ENCODE measurements at places on chromosomes 4 and X. TPM values are rescaled to one million over a fixed set of nuclear protein-coding genes. Genes with fewer than 3 reads are reported as not detected.

Gene SPANXC
- total RNA-seq = not detected

GRCh38 chr4:157700898-157701694 lies 471.7 kb downstream of the GASK1B start:
- DNase-seq = no peak

Gene RHOXF1
- total RNA-seq = not detected

Gene MAP7D3
- 87.4 TPM for total RNA-seq

DNA sequence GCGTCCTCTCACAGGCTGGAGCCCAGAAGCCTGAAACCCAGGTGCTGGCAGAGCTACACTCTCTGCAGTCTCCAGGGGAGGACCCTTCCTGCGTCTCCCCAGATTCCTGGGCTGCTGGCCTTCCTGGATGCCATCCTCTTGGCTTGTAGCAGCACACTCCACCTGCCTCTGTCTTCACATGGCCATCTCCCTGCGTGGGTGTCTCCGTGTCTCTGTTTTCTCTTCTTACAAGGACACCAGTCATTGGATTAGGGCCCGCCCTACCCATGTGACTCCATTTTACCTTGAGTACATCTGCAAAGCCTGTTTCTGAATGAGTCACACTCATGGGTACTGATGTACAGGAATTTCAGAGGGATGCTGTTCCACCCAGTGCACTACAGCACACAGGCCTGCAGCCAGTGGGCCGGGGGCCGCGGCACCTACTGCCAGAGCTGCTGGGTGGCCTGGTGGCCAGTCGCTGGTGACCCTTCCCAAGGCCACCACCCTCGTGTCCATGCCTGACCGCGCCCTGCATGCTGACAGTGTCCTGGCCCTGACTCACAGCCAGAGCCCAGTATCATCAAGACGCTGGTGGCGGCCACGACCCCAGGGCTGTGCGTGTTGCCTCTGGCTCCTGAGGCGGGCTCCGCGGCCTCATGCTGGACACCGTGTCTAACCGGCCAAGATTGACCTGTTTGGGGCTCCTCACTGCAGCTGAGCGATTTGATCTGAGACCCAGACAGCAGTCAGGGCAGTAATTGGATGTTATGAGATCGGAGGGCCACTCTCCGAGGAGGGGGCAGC lies 63.6 kb upstream of the NKX1-1 start:
- DNase-seq = no peak

- DNase-seq = no peak
Observed at GRCh38 chrX:29535212-29536162, 679.9 kb upstream of the MAGEB2 start.

DNA sequence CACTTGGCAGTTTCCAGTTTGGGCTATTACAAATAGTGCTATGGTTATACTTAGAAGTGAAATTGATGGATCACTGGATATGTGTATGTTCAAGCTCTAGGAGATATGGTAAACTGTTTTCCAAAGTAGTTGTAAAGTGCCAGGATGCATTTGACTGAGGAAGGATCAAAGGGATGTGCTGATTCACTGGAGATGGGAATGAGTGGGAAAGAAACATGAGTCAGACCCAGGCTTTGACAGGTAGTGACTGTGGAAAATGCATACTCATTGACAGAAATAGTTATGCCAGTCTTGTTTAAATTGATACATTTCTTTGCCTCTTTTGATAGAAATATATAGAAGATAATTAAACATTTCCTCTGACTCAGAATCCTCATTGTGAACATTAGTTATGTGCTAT lies 77.9 kb downstream of the CEP135 start:
- DNase-seq = no peak

DNA sequence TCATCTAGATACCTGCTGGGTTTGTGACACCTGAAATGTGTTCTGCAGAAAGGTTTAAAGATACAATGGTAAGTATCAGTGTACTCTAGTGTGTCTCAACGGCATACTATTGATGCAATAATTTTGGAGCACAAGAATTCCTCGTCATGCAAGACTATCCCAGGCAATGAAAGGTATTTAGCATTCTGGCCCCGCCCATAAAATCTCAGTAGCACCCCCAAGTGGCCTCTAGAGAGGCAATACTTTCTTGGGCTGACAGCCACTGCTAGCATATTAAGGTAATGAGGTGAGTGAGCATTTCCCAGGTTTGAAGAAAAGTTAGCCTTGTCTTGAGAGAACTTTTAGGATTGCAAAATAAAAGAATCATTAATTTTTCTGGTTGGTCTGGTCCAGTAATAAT lies 24.0 kb downstream of the TAB3 start:
- no peak for DNase-seq

DNA sequence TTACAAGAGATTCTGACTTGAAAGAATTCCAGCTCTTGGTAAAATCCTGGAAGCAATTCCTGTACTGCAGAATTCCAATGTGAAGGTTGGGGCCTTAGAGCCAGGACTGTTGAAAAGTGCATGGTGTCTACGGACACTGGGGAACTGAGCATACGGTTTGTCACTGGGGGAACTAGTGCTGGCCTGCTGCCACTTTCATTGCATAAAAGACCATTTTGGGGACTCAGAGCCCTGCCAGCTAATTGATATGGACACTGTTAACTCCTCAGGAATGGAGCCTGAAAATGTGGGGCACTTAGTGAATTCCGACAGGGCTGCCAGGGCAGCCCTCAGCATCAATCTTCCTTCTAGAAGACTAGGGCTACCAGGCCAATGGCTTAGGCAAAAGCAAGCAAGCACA lies 55.9 kb downstream of the AMOT start:
- DNase-seq = no peak

DNA sequence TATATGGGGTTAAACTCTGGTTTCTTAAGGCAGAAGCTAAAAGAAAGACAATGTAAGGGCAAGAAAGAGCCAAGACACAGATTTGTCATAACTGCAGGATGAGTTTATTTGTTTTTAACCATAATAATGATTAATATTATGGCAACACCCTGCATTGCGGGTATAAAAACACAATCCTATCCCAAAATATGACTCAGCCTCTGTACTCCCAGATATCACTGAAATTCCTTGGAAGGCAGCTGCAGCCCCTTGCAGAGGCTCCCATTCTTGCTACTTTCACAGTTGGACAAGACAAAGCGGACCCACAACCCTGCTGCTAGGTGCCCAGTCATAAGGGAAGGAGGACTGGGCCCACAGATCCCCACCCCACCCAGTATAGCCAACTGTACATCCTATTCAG lies 20.4 kb upstream of the FGF16 start:
- DNase-seq = no peak

- DNase-seq = no peak
Observed at GRCh38 chr4:126705266-126705665, 927.5 kb upstream of the INTU start.

GRCh38 chrX:22325096-22325495 lies 52.4 kb downstream of the CBLL2 start:
- no peak for DNase-seq

DNA sequence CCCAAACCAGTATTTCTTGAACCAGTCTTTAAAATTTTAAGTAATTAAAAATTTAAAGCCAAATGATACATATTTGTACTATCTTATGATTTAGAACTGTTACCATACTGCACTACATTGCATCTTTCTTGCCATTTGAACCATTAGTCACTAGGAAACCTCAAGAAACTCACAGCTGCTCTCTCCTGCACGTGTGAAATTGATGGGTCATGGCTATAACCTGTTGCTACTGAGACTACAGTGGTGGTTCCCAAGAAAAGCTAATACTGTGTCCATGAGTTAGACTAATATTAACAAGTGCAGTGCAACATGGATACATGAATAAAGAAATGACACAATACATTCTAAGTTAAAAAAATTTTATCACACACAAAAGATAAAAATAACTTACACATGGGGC lies 88.4 kb downstream of the PDE5A start:
- DNase-seq = no peak

Gene TECRL
- not detected for total RNA-seq

Gene NALF2
- not detected for total RNA-seq

Gene DCLK2
- 12.6 TPM for total RNA-seq

Gene HERC6
- total RNA-seq = 2.3 TPM

DNA sequence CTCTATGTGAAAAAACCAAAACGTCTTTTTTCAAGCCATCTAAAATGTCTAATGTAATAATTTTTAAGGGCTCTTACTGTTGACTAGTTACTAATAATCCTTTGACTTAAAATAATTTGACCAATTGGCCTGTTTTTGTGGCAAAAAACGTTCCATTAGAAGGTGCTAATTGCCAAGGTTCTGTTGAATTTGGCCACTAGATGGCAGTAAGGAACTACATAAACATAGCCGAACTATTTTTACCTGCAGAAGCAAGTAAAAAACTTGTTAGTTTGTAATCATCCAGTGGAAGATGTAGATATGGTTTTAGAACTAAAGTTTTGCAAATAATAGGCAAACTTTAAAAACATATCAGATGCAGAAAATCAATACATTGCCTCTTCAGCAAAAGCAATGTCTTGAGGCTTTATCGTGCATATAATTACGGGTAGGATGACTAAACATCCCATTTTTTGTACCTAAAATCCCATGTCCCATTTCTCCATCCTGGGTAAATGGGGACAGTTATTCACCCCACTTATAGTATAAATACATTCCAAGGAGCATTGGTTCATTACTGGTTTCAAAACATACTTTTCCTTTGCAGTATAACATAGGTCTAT lies 57.6 kb downstream of the PROM1 start:
- no peak for DNase-seq

DNA sequence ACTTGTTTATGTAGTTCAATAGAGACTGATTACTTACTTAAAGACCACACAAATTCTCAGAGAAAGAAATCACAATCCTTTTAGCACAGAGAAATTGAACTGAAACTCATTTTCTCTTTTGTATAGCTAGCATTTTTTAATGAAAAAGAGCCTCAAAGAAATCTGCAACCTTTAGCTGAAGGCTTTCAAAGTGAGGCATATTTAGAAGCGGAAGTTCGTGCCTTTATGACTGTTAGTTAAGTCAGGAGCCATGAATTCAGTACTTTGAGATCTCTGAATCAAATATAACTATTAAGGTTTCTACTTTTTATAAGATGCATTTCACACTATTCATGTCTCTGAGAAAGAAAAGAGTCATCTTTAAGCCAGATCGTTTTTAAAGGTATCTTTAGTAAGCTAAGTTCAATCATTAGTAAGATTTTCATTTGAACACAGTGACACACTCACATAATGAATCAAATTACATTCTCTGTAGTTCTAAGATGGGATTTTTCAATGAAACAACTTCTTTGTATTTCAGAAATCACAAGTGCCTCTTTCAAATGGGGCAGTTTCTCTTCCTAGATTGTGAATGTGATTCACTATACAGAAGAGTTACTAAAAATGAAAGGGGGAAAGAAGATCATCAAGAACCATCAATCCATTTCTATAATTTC lies 61.4 kb downstream of the SMARCA1 start:
- DNase-seq = no peak

DNA sequence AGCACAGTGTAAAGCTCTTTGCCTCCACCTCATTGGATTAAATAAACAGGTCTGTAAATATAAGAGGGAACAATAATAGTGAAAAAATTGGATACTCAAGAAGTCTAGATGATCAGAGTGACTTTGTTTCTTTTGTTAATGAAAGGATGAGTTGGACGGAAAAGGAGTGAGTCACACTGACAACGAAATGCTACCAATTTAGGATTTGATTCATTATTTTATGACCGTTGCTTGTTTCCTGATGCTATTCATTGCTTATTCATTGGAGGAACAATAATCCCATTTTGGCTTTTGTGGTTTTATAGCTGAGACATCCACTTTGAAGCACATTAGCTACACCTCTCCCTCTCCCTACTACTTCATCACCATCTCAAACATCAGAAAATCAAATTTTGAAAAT lies 74.4 kb upstream of the DYNLT3 start:
- no peak for DNase-seq

- DNase-seq = no peak
Observed at GRCh38 chr4:7759635-7760034, 180.0 kb downstream of the AFAP1 start.

Gene P2RY8
- not detected for total RNA-seq

- DNase-seq = no peak
Observed at GRCh38 chr4:104772849-104773248, 278.2 kb upstream of the CXXC4 start.

- no peak for DNase-seq
Observed at GRCh38 chr4:139675651-139676050, 10.0 kb downstream of the MGST2 start.

Gene SRPK3
- not detected for total RNA-seq

DNA sequence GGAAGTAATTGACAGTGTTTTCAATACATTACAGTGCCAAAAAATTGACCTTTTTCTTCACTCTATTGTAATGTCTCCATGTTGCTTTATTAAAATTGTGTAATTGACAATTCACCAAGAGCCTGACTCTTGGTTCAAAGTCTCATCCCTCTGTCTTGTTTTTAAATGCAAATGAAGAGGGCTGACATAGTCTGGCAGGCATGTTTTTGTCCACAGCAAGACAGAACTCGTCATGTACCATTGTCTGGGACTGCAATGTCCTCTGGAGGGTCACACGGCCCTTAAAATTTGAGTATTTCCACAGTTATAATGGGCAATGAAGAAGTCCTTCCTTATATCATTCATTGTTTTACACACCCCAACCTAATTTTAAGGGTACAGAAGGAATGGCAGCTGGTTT lies 38.0 kb upstream of the FBXW7 start:
- no peak for DNase-seq

DNA sequence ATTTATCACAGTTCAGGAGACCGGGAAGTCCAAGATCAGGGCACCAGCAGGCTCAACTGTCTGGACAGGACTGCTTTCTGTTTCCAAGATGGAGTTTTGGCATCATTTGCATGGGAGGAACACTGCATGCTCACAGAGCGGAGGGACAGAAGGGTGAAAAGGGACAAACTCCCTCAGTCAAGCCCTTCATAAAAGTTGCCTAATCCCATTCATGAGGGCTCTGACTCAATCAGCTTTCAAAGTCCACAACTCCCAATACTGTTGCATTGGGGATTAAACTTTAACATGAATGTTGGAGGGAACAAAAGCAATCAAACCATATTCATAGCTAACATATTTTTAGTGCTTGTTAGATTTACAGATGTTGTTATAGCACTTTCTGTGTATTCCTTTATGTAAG lies 158.9 kb upstream of the MAD2L1 start:
- DNase-seq = no peak

DNA sequence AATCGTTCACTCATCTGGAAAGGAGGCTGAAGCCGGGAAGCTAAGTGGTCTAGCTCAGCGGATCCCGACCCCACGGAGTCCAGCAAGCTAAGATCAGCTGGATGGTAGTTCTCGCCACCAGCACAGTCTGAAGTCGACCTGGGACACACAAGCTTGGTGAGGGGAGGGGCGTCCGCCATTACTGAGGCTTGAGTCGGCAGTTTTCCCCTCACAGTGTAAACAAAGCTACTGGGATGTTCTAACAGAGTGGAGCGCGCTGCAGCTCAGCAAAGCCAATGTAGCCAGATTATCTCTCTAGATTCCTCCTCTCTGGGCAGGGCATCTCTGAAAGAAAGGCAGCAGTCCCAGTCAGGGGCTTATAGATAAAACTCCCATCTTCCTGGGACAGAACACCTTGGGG lies 555.4 kb downstream of the BCOR start:
- DNase-seq = no peak

Measured in osteocyte (in vitro differentiated cells).